ENCODE measurements at places on chromosomes 11 and 22.
A peak's percentile ranks its signal among the peaks of the same experiment; 100 is the strongest.

DNA sequence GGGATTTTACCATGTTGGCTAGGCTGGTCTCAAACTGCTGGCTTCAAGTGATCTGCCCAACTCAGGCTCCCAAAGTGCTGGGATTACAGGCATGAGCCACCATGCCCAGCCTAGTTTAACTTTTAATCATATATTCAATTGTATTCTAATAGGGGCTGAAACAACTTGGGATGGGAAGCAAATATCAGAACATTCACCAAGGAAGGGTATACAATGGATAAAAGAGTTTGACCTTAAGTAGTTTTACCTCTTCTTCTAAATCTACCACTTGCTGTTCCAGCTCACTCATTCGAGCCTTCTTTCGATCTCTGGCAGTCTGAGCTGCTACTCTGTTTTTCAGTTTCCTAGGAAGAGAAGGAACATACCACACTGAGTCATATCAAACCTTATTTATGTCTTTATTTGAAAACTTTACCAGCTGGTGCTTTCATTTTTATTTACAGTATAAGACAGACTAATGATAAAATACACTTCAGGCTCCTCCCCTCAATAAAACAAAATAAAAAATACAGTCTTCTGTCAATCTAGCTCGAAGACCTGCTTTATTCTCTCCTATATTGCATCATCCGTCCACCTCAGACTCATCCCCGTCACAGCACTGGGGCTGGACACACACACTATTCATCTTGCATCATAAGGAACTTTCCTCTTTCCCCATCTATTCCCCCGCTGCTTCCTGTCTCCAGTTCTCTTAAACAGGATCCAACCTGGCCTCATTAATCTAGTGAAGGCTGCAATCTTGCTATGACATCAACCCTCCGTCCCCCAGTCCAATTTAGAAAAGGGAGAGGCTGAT, 1.4 kb downstream of the XBP1 start:
- DNase-seq, result peak; percentile 11

GRCh38 chr11:106471276-106471675, 393.8 kb downstream of the AASDHPPT start:
- DNase-seq, result no peak

- no peak for DNase-seq
Observed at GRCh38 chr11:111450480-111451320, 61.5 kb downstream of the BTG4 start.

DNA sequence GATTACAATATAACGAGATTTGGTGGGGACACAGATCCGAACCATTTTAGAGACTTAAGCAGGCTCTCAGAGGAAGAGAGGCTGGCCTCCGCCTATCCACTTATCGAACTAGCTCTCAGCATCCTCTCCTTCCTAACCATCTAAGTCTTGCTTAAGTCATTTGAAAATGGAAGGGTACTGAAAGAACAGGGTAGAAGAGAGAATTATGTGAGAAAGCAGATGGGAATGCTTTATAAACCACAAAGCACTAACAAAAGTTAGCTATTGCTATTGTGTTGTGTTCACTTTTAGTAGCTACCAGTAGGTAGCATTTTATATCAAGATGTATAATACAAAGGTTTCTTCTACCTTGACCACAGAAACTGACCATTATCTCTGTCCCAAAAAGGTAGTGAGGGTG, 153.4 kb upstream of the CADM1 start:
- no peak for DNase-seq

DNA sequence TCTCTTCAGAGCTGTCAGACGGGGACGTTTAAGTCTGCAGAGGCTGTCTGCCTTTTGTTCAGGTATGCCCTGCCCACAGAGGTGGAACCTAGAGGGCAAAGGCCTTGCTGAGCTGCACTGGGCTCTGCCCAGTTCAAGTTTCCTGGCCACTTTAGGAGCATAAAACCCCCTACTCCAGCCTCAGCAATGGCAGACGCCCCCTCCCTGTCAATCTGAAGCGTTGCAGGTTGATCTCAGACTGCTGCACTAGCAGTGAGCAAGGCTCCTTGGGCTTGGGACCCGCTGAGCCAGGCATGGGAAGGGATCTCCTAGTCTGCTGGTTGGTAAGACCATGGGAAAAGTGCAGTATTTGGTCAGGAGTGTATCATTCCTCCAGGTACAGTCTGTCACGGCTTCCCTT, 66.6 kb upstream of the TP53I11 start:
- no peak for DNase-seq

DNA sequence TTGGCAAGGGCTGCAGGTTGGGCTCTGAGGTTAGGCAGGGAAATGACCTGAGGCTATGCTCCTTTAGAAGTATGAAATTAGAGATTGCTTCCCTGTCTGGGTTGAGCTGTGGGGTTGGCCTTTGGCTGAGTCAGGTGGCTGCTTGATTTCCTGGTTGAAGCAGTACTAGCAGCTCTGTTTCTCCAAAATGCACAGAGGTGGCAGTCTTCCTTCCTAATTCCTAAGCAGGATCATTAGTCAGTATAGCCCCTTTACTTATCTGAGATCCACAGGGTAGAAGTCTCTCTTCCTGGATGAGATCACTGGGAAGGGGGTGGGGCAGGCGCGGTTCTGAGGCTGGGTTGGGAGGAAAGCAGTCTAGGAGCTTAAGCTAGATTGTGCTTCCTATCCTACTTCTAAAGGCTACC, 1917.5 kb downstream of the LRRC4C start:
- DNase-seq, result no peak

GRCh38 chr22:46686221-46687047, 51.6 kb downstream of the CERK start:
- no peak for DNase-seq

DNA sequence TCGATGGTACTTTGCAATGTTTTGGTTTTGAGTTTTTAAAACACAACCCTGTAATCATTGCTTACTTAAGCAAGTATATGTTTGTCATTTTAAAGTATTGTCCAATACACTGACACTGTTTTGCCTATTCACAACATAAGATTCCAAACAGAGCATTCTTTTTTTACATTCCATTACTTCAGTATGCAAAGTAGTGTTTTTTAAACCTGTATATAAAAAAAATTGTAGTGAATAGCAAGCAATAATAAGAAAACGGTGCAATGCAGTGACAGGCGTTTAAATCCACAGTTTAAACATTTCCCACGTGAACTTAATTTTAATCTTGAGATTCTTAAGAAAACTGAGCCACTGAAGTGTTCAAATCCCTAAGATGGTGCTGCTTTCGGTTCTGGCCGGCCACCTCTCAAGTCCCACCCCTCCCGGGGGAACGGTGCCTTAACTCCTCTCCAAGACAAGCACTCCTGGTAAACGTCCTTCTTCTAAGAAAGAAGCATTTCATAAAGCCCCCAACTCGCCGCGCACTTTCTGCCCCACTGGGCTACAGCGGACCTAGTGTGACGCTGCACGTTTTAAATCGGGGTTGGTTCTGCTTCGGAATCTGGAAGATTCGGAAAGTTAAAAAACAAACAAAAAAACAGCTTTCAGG, 2.9 kb downstream of the PGR start:
- no peak for DNase-seq

- DNase-seq, result no peak
Observed at GRCh38 chr11:28708075-28708474, 599.9 kb downstream of the METTL15 start.
